GM12878 (cell line): ENCODE measurements at places on chromosomes 13 and 19. TPM values are rescaled to one million over a fixed set of nuclear protein-coding genes. Genes with fewer than 3 reads are reported as not detected.

DNA sequence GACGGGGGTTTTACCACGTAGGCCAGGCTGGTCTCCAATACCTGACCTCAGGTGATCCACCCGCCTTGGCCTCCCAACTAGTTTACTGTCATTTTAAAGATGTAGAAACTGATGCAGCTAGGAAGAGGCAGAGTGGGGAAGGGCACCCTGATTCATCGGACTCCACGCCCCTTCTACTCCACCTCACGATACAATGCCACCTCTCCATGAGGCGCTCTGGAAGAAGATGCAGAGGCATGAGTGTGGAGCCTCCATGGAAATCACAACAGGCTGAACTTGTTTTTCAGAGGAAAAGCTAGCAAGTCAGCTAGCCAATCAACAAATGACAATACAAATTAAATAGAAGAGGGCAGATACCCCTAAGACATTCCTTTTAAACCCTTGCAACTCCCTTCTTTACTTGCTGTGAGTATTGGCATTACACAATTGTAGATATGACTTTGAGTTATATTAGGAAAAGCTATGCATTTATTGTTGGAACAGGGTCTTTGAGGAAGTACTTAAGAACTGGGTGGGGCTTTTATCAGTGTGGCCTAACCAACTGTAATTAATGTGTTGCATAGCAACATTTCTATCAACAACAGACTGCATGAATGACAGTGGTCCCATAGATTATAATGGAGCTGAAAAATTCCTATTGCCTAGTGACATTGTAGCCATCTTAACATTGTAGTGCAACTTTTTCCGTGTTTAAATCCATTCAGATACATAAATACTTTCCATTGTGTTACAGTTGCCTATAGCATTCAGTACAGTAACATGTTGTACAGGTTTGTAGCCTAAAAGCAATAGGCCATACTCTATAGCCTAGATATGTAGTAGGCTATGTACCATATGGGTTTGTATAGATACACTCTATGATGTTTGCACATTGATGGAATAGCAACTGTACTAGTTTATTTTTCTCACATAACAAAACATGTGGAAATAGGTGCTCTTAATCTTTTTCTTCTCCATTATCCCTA lies 17.6 kb downstream of the WDFY2 start:
- no peak overlapping the region for H3K27ac ChIP-seq
- no peaks in the 10 kb centered on the region for H3K36me3 ChIP-seq
- DNase-seq = no peak
- no peaks in the 10 kb centered on the region for H3K4me1 ChIP-seq
- no peaks in the 10 kb centered on the region for H3K27me3 ChIP-seq

GRCh38 chr19:1631557-1632100 lies 20.8 kb downstream of the TCF3 start:
- no peak overlapping the region for H3K4me3 ChIP-seq
- peaks cover 14% of the 10 kb centered on the region for H3K36me3 ChIP-seq
- H3K27ac ChIP-seq = no peak overlapping the region

GRCh38 chr13:34587576-34587975 lies 354.5 kb upstream of the NBEA start:
- no peak overlapping the region for H3K4me3 ChIP-seq
- no peaks in the 10 kb centered on the region for H3K36me3 ChIP-seq
- H3K27ac ChIP-seq = no peak overlapping the region
- no peaks in the 10 kb centered on the region for H3K27me3 ChIP-seq
- no peaks in the 10 kb centered on the region for H3K4me1 ChIP-seq

Gene METTL21C
- not detected in 2 replicates for total RNA-seq

- peaks cover 13% of the 10 kb centered on the region for H3K4me1 ChIP-seq
- H3K27me3 ChIP-seq = no peaks in the 10 kb centered on the region
- H3K27ac ChIP-seq = peak overlapping the region; percentile 48
Observed at GRCh38 chr19:39582891-39583625, 19.3 kb upstream of the LGALS13 start.

GRCh38 chr19:10748927-10749434 lies 31.1 kb downstream of the DNM2 start:
- no peaks in the 10 kb centered on the region for H3K27me3 ChIP-seq
- peaks cover 6% of the 10 kb centered on the region; the same call in 1 of the 2 replicates for H3K36me3 ChIP-seq
- no peaks in the 10 kb centered on the region for H3K4me1 ChIP-seq
- H3K4me3 ChIP-seq = no peak overlapping the region

- H3K27me3 ChIP-seq = no peaks in the 10 kb centered on the region
- no peaks in the 10 kb centered on the region; the same call in 1 of the 2 replicates for H3K4me1 ChIP-seq
- H3K27ac ChIP-seq = no peak overlapping the region
- no peak for DNase-seq
- no peaks in the 10 kb centered on the region for H3K36me3 ChIP-seq
- no peak overlapping the region for H3K4me3 ChIP-seq
Observed at GRCh38 chr13:95367309-95367843, 66.1 kb upstream of the ABCC4 start.

Gene UNC13A
- 0.08 and 0.48 TPM in 2 replicates for total RNA-seq

DNA sequence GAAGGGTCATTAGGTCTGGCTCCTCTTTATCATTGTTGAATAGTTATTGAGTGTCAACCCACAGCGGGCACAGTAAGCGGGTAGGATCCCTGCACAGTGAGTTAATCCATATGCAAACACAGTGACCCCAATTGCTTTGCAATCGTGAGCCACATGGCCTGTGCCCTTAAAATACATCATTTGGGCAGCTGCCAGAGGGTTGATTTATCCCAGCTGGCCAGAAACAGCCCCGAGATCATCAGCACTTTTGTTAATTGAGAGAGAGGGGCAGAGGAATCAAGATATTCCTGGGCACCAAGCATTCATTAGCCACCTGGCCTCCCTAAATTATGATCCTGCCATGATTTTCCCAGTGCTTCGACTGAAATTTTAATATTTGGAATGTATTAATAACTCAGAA lies 9.8 kb upstream of the CNMD start:
- no peaks in the 10 kb centered on the region for H3K4me1 ChIP-seq
- H3K4me3 ChIP-seq = no peak overlapping the region
- H3K27me3 ChIP-seq = no peaks in the 10 kb centered on the region; the same call in 1 of the 2 replicates
- H3K27ac ChIP-seq = no peak overlapping the region
- no peak for DNase-seq
- H3K36me3 ChIP-seq = no peaks in the 10 kb centered on the region

- no peak for DNase-seq
- no peaks in the 10 kb centered on the region for H3K36me3 ChIP-seq
- no peaks in the 10 kb centered on the region for H3K27me3 ChIP-seq
- H3K4me3 ChIP-seq = no peak overlapping the region
- no peaks in the 10 kb centered on the region for H3K4me1 ChIP-seq
Observed at GRCh38 chr13:92677571-92677970, 549.0 kb upstream of the GPC6 start.

- no peaks in the 10 kb centered on the region for H3K36me3 ChIP-seq
- no peak overlapping the region for H3K27ac ChIP-seq
- H3K27me3 ChIP-seq = peaks cover 2% of the 10 kb centered on the region; the same call in 1 of the 2 replicates
- DNase-seq = no peak
Observed at GRCh38 chr19:8334458-8335342, 8.4 kb downstream of the KANK3 start.

DNA sequence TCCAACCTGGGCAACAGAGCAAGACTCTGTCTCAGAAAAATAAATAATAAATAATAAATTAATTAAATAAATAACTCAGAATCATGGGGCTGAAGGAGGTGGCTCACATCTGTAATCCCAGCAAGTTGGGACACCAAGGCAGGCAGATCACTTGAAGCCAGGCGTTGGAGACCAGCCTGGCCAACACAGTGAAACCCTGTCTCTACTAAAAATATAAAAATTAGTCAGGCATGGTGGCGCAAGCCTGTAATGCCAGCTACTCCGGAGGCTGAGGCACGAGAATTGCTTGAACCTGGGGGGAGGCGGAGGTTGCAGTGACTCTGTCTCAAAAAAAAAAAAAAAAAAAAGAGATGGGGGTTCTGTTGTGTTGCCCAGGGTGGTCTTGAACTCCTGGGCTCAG lies 7.2 kb downstream of the TMEM38A start:
- no peak overlapping the region for H3K4me3 ChIP-seq
- peaks cover 2% of the 10 kb centered on the region for H3K36me3 ChIP-seq
- H3K4me1 ChIP-seq = peaks cover 5% of the 10 kb centered on the region; the same call in 1 of the 2 replicates
- no peaks in the 10 kb centered on the region for H3K27me3 ChIP-seq

DNA sequence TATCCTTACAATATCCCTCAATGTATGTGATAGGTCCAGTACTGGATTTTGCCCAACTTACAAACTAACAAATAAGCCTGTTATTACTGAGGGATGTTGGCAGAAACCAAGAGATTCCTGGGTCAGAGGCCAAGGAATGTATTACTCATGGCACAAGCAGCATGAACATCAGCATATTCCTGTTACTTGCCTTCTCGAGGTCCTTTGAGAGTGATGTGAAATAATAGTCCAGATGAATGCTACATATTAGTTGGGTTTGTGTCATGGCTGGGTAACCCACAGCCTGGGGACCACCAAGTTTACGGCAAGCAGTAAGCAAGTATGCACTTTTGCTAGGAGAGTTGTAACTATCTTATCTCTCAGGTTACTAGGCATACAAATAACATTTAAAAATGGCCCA lies 384.5 kb upstream of the GPC6 start:
- H3K4me3 ChIP-seq = no peak overlapping the region
- DNase-seq = no peak
- H3K4me1 ChIP-seq = no peaks in the 10 kb centered on the region
- H3K36me3 ChIP-seq = no peaks in the 10 kb centered on the region
- no peak overlapping the region for H3K27ac ChIP-seq

Gene CCNA1
- 1.2 and 1.4 TPM in 2 replicates for total RNA-seq

Gene ZNF547
- 2.6 and 3.0 TPM in 2 replicates for total RNA-seq

Gene KATNAL1
- 14.8 and 18.8 TPM in 2 replicates for total RNA-seq

GRCh38 chr19:3359015-3359918 lies 7.1 kb upstream of the NFIC start:
- no peaks in the 10 kb centered on the region for H3K27me3 ChIP-seq
- peaks cover 19% of the 10 kb centered on the region for H3K4me1 ChIP-seq
- H3K36me3 ChIP-seq = no peaks in the 10 kb centered on the region

DNA sequence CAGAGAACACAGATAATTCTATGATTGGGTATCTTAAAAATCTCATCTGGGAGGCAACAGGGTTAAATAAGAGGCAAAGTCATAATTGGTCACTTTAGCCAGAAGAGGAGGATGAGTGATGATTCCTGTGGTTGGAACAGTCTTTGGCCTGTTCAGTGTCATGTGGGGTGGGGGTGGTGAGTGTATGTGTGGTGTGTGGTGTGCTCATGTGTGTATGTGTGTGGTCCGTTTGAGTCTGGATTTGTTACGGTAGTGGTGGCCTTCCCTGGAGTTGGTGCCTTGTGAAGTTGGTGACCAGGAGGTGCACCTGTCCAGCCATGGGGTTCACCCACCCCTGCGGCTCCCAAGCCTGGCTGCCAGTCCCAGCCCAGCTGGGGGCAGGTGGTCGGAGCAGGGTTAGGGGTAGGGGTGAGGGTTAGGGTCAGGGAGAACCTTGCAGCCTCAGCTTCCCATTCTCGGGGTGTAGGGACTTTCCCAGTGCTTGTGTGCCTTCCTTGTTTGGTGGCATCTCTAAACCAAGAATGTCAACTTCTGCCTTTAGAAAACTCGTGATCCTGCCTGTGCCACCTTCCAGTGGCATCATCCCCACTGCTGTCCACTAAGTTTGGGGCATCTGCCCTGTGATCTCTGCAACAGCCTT lies 97.5 kb downstream of the RAB20 start:
- H3K27me3 ChIP-seq = no peaks in the 10 kb centered on the region
- DNase-seq = no peak
- H3K36me3 ChIP-seq = no peaks in the 10 kb centered on the region
- peaks cover 7% of the 10 kb centered on the region for H3K4me1 ChIP-seq
- H3K27ac ChIP-seq = no peak overlapping the region

- H3K27me3 ChIP-seq = no peaks in the 10 kb centered on the region
- H3K4me3 ChIP-seq = no peak overlapping the region
- no peak for DNase-seq
- no peaks in the 10 kb centered on the region for H3K4me1 ChIP-seq
- no peak overlapping the region for H3K27ac ChIP-seq
Observed at GRCh38 chr13:59094181-59094580, 1069.5 kb downstream of the DIAPH3 start.

DNA sequence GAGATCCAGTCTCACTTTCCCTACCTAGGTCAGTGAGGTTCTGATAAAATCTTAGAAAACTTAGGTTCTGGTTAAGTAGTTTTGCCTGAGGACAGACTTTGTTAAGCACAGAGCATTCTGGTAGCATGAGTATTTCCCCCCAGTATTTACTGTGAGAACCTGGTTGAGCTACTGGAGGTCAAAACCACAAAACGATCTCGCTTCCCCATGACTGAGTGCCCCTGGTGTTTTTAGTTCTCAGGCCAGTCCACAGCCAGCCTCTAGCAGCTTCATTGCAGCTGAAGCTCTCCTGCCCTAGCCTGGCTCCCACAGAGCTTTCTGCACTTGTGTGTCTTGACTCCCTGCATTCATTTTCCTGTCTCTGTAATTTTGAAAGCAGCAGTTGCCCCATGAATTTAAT lies 1138.2 kb downstream of the UQCRFS1 start:
- no peaks in the 10 kb centered on the region for H3K27me3 ChIP-seq
- H3K36me3 ChIP-seq = no peaks in the 10 kb centered on the region
- peak overlapping the region; percentile 69 for H3K27ac ChIP-seq
- H3K4me3 ChIP-seq = no peak overlapping the region

DNA sequence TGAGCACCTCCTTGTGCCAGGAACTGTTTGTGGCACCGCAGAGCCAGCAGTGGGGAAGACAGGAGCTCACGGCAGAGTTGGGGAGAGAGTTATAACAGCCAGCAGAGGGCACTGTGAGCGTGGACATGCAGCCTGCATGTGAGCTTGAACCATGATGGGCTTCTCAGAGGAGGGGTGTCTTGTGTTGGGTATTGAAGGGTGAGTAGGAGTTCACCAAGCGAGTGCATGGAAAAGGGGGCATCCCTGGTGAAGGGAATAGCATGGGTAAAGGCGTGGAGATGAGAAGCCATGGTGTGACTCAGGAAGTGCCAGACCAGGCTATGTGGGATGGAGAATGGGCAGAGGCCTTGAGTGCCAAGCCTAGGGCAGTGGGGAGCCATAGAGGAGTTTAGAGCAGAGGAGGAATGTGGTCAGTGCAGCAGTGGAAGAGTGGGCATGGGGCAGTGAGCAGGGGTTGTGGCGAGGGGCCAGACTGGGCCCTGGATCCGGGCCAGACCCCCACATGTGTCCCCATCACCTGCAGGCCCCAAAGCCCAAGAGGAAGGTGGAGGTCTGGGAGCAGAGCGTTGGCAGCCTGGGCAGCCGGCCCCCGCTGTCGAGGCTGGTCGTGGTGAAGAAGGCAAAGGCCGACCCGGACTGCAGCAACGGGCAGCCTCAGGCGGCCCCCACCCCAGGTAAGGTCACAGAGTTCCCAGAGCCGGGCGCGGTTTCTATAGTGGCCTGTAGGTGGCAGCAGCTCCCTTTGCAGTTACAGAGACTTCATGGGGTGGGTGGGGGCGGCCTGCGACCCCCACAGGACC lies 11.8 kb upstream of the SHD start:
- no peak overlapping the region for H3K4me3 ChIP-seq
- no peaks in the 10 kb centered on the region; the same call in 1 of the 2 replicates for H3K4me1 ChIP-seq
- DNase-seq = no peak
- H3K27ac ChIP-seq = no peak overlapping the region
- peaks cover 18% of the 10 kb centered on the region for H3K36me3 ChIP-seq

GRCh38 chr19:46015687-46016425 lies 7.0 kb downstream of the PGLYRP1 start:
- no peaks in the 10 kb centered on the region; the same call in 1 of the 2 replicates for H3K36me3 ChIP-seq
- no peaks in the 10 kb centered on the region for H3K27me3 ChIP-seq
- DNase-seq = no peak
- no peak overlapping the region for H3K27ac ChIP-seq
- peaks cover 5% of the 10 kb centered on the region for H3K4me1 ChIP-seq

- DNase-seq = no peak
- H3K27me3 ChIP-seq = no peaks in the 10 kb centered on the region; the same call in 1 of the 2 replicates
- no peaks in the 10 kb centered on the region for H3K36me3 ChIP-seq
- H3K27ac ChIP-seq = no peak overlapping the region
Observed at GRCh38 chr13:91284335-91284734, 63.2 kb upstream of the MIR17HG start.

Gene LILRB2
- not detected in 2 replicates for total RNA-seq
